ENCODE measurements at places on chromosomes 5 and 9. TPM values are rescaled to one million over a fixed set of nuclear protein-coding genes. Genes with fewer than 3 reads are reported as not detected.
A peak's percentile ranks its signal among the peaks of the same experiment; 100 is the strongest.

GRCh38 chr9:135256581-135257354 is 169.3 kb downstream of the OLFM1 start:
- H3K27me3 ChIP-seq = no peaks in the 10 kb centered on the region
- no peak for DNase-seq
- H3K36me3 ChIP-seq = no peaks in the 10 kb centered on the region
- H3K4me1 ChIP-seq = no peaks in the 10 kb centered on the region
- H3K4me3 ChIP-seq = no peak overlapping the region
- no peak overlapping the region for H3K27ac ChIP-seq

- no peaks in the 10 kb centered on the region for H3K4me1 ChIP-seq
- no peaks in the 10 kb centered on the region for H3K36me3 ChIP-seq
- H3K4me3 ChIP-seq = no peak overlapping the region
- no peak overlapping the region for H3K27ac ChIP-seq
- DNase-seq = no peak
Observed at GRCh38 chr9:128219831-128220230, 16.7 kb downstream of the DNM1 start.

GRCh38 chr9:128250839-128251731 is 24.7 kb downstream of the GOLGA2 start:
- H3K4me1 ChIP-seq = peaks cover 7% of the 10 kb centered on the region
- DNase-seq = no peak
- H3K36me3 ChIP-seq = peaks cover 1% of the 10 kb centered on the region
- H3K27me3 ChIP-seq = no peaks in the 10 kb centered on the region
- H3K27ac ChIP-seq = no peak overlapping the region

- H3K4me3 ChIP-seq = peak overlapping the region; percentile 53
- peaks cover 56% of the 10 kb centered on the region for H3K27me3 ChIP-seq
- peaks cover 10% of the 10 kb centered on the region for H3K4me1 ChIP-seq
- no peak for DNase-seq
- no peaks in the 10 kb centered on the region for H3K36me3 ChIP-seq
Observed at GRCh38 chr5:73234204-73234555, 61.2 kb downstream of the TMEM174 start.

DNA sequence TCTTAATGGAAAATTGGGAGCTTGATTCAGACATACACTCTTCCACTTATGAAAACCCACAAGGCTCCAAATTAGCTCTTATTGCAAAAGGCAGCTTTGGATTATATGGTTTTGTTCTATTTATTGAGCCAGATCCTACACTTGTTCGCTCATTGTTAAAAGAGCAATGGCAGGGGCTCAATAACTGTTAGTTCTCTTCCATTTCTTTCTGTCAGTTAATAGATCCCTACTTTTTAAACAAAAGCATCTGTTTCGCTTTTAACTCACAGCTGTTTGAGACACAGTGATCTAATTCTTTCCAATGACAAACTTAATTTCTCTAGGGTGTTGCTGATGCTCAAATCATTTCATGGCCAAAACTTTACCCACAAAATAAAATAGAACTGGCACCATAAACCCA is 11.7 kb downstream of the C5 start:
- no peak overlapping the region for H3K27ac ChIP-seq
- H3K4me3 ChIP-seq = no peak overlapping the region
- H3K27me3 ChIP-seq = no peaks in the 10 kb centered on the region
- no peak for DNase-seq
- H3K4me1 ChIP-seq = no peaks in the 10 kb centered on the region

DNA sequence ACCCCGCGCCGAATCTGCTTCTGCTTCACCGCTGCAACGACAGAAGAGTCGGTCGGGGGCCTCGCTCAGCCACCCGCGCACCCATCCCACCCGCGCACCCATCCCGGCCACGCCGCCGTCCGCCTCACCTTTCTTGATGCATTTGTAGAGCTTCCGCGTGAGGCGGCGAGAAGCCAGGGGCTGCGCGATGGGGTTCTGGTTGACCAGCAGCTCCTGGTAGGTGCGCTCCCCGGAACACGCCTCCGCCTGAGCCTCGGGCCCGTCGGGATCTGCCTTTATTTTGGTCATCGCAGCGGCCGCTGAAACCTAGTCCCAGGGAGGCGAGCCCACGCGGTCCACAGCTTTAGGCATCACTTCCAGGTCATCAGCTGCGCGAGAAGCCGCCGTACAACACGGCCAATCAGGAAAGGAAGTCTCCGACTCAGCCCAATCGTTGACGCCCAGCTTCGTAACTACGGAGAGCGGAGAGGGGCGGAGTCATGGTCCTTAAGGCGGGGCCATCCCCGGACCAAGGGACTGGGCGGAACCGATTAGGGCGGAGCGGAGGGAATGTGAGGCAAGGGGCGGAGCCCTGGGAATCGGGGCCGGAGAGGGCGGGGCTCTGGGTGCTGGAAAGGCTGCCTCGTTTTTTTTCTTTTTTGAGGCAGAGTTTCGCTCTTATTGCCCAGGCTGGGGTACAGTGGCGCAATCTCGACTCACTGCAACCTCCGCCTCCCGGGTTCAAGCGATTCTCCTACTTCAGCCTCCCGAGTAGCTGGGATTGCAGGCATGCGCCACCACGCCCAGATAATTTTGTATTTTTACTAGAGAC is at the start of gene NHP2:
Gene NHP2 (minus strand): TSS at position 356 of the 811 bp plus-strand sequence. CDS start 68 bp downstream, at position 288.
- peak within 1 kb of the TSS; percentile 63 for H3K27ac ChIP-seq
- peaks cover 27% of the 10 kb centered on the region for H3K4me1 ChIP-seq
- peak within 1 kb of the TSS; percentile 94 for H3K4me3 ChIP-seq
- H3K27me3 ChIP-seq = no peaks in the 10 kb centered on the region
- DNase-seq = peak; percentile 99

DNA sequence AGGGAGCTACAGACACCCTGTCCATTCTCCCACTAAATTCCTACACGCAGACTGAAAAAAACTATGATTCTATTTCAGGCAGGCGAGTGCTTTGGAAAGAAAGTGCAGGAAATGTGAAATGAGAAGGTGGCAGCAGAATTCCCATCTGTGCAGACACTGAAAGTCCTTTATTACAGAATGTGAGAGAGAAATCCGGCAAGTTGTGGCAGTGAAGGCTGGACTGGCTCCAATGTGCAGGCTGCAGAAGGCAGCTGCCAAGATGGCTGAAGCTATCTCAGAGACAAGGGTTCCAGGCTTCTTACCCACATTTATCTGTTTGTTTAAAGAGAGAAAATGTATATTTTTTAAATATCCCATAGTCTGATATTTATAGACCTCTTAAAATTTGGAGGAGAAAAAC is 161.8 kb upstream of the VLDLR start:
- H3K36me3 ChIP-seq = no peaks in the 10 kb centered on the region
- DNase-seq = no peak
- H3K4me3 ChIP-seq = no peak overlapping the region

- H3K4me3 ChIP-seq = no peak overlapping the region
- H3K27ac ChIP-seq = peak overlapping the region; percentile 56
- peaks cover 53% of the 10 kb centered on the region for H3K4me1 ChIP-seq
- no peaks in the 10 kb centered on the region for H3K27me3 ChIP-seq
- peak; percentile 38 for DNase-seq
Observed at GRCh38 chr9:133125941-133126696, 5.1 kb upstream of the RALGDS start.

- H3K27me3 ChIP-seq = no peaks in the 10 kb centered on the region
- no peaks in the 10 kb centered on the region for H3K36me3 ChIP-seq
- no peaks in the 10 kb centered on the region for H3K4me1 ChIP-seq
- DNase-seq = no peak
- H3K27ac ChIP-seq = no peak overlapping the region
Observed at GRCh38 chr5:120769312-120769872, 305.3 kb downstream of the PRR16 start.

DNA sequence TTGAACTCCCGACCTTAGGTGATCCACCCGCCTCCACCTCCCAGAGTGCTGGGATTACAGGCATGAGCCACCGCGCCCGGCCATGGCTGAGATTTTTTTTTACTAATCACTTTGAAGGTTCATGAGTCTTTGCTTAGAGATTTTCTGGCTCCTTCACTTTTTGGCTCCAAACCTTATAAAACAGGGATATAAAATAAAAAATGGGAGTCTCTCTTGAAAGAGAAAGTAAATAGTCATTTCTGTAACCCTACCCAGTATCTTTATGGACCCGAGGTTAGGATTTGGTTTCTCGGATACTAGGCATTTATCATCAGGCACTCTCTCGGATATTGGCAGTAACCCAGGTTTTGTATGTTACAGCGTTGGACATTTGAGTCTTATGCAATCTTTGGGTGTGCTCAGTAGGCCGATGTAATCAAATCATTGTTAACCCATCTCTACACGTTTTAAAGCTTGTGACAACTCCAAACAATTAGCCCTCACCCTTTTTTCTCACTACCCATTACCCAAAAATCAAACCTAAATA is 25.3 kb downstream of the STXBP1 start:
- H3K36me3 ChIP-seq = no peaks in the 10 kb centered on the region
- H3K4me3 ChIP-seq = no peak overlapping the region
- H3K4me1 ChIP-seq = no peaks in the 10 kb centered on the region
- peak overlapping the region; percentile 60 for H3K27ac ChIP-seq
- peak; percentile 55 for DNase-seq

The KCNV2 gene
- total RNA-seq = not detected

The PCDHGB4 gene
- 4.3 TPM for total RNA-seq

The SLC6A19 gene
- total RNA-seq = not detected

Measured in adrenal gland (tissue), 19 donors.